ENCODE measurements at places on chromosomes 7 and 10.

DNA sequence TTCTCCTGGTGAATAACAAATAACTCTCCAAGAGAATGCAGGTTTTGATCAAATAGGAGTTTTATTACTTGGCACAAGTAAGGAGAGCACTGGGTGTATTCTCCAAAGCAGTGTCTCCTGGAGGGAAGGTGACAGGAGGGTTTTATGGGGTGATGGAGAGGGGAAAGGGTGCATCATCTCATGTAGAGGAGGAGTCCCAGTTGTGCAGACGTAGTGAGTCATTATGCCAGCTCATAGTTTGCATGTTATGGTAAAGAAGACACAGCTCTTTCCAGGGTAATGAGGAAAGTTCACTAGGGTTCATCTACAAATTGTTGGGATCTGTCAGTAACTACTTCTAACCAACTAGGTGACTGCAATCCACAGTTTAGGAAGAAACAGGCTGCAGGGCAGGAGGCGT is 347.9 kb upstream of the MEOX2 start:
- no peak for DNase-seq

DNA sequence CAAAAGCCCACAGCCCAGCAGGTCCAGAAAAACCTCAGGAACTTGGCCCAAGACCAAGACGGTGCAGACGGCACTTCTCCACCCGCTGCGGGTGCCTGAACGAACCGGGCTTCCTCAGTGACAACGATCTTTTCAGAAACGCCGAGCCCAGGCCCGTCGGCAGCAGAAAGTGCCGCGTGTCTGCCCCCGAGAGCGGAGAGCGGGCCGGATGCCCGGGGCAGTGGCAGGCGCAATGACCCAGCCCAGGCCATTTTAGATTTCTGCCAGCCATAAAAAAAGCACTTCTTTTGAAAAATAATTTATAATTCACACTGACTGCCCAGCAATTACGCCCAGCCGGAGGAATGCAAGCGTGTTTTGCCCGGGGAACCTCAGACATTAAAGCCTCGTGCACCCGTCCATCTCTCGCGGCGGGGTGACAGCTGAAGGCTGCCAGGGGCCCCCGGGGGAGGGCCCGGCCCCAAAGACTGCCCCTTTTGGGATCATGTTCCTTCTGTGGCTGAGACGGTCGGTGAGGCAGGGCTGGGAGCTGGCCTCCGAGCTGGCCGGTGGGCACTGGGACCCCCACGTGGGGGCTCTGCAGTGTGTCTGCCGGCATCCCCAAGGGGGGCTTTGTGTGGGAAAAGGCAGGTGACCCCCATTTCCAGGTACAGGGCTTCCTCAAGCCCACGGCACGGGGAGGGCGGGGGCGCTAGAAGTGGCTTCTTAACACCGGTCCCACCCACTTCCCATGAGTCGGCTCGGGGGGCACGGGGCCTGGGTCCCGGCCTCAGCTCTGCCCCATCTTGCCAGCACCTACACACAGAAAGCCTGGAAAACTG is 71.3 kb upstream of the PDGFA start:
- DNase-seq: no peak

DNA sequence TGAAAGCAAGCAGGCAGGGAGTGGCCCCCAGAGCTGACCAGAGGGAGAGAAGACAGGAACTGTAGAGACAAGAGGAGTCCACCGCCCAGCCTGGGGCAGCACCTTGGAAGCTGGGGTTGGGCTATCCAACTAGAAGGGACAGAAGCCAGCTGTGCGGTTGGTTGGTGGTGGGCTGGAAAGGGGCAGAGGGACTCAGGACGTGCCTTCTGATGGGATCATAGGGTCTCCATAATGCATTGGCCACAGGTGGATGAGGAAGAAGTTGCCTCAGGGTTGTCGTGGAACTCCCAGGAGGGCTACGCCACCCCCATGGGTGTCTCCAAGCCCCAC is 114.0 kb upstream of the RET start:
- peak; percentile 3 for DNase-seq

- no peak for DNase-seq
These were observed 39.2 kb upstream of the CARD11 start for GRCh38 chr7:3082831-3083230.

GRCh38 chr10:84401854-84402611 is 73.6 kb downstream of the CCSER2 start:
- peak; percentile 85 for DNase-seq

DNA sequence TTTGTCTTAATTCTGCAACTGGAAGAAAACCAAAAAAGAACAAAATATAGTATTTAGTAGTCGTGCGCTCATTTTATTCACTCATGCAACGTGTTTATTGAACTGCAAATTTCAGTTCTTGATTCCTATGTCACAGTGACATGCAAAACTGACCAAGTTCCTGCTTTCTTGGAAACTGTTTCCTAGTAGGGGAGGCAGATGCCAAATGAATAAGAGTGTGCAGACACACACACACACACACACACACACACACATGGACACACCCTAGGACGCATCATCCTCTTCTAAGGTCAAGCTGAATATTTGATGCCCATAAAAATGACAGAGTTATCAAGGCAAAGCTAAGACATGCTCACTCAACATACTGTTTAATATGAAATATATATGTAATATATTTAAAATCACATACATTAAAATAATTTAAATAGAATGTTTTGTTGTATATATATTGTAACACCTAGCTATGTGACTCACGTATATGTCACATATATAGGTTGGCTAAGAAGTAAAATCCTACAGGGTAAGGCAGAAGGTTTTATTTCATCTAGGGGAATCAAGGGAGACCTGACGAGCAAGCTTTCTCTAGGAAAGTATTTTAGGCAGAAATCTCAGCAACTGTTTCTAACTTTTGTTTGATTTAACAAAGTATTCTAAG is 79.6 kb downstream of the SVIL start:
- DNase-seq: no peak

DNA sequence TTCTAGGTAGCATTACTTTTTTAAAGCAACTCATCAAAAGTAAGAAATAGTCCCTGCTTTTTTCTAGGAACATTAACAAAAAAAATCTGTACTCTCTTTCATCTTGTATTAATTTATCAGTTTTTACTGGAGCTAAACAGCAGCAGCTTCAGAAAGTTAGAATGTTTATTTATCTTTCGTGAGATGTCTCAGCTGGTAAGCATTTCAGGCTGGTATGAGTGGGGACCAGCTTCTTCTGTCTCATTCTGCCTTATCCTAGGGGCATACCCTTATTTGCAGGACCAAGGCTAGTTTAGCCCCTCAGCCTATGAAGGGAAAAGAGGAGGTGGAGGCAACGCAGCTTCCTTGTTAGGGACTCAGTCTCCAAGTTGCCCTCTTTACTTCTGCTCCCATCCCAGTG is 35.1 kb downstream of the LANCL2 start:
- DNase-seq: no peak

DNA sequence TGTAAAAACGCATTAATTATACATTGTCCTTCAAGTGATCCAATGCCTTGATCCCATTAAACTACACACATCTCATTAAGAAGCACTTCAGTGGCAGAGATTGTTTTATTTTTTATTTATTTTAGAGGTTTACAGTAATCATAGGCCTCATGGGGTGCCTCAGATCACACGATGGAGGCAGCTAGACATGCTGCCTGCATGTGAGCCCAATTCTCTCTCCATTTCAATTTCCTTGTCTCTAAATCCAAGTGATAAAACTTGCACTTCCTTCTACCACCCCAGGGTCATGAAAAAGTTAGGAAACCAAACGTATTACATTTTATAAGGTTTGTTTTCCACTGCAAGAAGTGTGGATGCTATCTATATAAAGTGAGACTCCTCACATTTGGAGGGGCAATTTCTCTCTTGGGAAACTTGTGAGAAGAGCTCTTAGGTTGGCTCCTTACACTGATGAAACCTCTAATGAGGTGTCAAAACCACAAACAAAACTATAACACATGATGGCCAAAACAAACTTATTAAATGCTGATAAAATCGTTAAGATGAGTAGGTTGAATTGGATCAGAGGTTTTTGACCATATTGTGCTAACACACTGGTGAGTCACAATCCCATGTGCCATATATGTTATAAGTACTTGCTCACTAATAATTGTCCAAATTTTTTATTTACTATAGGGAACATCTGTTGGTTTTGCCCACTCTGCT is 22.3 kb upstream of the XPNPEP1 start:
- no peak for DNase-seq

DNA sequence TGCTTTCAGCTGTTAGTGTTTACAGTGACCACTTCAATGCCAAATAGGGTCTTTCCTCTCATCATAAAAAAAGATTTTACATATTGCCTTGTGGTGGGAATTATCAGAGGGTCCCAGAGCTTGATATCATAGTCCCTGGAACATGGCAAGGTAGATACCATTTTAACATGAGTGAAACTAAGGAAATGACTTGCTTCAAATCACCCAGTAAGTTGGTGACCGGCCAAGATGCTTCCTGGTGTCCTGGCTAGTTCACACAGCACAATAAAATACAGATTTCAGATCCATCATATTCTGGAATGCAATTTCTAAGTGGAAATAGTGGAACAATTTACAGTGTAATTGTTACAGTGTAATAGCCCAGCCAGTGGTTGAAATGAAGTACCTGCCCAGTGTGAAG is 36.6 kb downstream of the CNNM1 start:
- DNase-seq: no peak

DNA sequence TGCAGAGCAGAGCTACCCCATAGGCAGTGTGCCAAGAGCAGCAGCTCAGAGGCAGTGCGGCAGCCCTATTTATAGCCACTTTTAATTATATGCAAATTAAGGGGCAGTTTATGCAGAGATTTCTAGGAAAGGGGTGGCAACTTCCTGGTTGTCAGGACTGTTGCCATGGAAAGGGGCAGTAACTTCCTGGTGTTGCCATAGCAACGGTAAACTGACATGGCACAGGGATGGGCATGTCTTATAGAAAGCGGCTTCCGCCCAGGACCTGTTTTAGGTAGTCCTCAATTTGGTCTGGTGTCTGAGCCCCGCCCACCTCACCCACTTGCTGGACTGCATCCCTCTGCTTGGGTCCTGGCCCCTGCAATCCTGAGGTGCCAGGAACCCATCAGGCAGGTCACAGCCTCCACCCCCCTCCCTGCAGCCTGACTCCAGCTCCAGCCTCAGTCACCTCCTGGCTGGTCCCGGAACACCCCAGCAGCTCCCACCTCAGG is 115.8 kb downstream of the TMEM130 start:
- DNase-seq: peak; percentile 25

DNA sequence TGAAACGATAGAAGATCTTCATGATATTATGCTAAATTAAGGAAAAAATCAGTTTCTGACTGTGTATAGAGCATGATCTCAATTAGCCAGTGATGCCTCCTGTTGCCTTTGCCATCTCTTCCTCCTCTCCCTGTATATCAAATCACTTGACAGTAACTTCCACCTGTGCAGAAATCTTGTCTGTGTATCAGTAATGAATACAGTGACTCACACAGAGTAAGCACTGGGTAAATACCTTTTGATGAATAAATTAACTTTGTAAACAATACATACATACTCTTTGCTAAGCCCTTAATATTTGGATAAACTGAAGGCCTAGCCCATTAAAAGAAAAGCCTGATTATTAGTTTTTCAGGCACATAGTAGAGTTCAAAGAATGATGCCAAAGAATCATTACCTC is 610.6 kb upstream of the NRP1 start:
- no peak for DNase-seq

GRCh38 chr10:53005612-53006345 is 233.2 kb upstream of the MBL2 start:
- no peak for DNase-seq

DNA sequence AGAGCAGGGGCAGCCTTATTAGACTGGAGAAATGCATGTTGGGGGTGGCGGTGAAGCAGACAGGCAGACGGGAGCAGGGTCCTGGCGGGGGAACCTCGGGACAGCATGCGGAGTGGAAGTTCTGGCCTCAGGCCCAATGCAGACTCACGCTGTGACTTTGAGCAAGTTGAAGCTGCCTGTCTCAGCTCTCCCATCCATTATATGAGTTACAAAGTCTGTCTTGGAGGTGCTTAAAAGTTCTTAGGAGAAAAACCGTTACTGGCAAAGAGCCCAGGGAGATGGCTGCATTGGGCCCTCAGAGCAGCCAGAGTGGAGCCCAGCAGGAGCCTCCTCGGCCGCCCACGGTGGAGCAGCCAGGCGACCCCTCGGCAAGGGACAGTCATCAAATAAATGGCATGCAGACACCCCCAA is 509.5 kb downstream of the PLXNA4 start:
- no peak for DNase-seq

DNA sequence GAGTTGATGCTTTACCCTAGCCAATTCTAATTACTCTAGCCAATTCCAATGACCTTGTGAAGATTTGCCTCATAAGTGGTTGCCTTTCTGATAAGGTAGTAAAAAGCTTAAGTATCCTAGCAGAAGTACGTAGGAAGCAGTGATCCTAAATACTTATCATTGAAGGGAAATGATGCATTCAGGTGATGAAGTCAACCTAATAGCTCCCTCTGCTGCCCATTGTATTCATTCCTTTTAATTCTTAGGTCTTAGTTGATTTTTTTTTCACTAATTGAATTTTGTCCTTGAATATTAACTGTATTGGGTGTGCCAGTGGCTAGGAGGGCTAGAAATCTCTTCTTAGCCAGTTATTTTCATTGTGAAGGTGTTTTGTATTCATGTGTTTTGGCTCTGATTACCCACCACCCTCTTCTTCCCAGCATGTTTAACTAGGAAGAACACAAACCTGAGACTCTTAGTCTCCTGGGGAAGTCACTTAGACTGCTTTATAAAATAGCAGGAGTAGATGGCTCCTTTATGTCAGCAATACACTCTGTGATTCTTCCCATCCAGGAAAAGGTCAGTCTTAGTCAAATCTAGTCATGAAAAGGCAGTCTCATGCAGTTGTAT is 46.3 kb downstream of the PLEKHA8 start:
- no peak for DNase-seq

DNA sequence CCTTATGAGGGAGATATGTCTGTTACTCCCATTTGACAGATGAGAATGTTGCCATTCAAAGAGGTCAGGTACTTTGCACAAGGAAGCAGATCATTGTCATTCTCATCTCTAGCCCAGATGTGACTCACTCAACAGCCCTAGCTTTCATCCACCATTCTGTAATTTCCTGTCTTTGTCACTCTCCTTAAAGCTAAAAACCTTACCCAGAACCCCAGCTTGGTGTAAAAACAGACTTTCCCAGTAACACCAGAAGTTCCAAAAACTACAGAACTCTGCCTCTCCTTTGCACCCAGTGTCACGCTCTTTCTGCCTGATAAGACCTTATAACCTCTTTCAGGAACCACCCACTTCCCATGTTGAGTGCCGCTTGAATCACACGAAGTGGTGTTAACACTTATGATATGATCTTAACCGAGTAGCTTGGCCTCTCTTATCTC is 89.1 kb upstream of the SP4 start:
- DNase-seq: no peak

DNA sequence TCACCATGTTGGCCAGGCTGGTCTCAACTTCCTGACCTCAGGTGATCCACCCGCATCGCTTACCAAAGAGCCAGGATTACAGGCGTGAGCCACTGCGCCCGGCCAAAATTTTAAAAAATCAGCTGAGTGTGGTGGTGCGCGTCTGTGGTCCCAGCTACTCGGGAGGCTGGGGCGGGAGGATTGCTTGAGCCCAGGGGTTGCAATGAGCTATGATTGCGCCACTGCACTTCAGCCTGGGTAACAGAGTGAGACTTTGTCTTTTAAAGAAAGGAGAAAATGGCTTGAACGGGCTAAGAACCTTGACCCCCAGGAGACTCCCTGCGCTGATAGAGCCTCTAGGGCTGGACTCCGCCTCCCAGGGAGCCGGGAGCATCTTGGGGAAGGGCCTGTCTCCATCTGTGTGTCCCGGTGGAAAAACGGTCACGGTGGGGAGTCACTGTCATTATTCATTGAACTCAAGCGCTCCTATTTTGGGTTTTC is 760 bp upstream of the KCTD7 start:
- peak; percentile 31 for DNase-seq

All from HAP-1 (cell line).